ENCODE measurements at places on chromosomes 4 and X.

- no peak for DNase-seq
Observed at GRCh38 chr4:92182736-92183407, 120.9 kb upstream of the GRID2 start.

DNA sequence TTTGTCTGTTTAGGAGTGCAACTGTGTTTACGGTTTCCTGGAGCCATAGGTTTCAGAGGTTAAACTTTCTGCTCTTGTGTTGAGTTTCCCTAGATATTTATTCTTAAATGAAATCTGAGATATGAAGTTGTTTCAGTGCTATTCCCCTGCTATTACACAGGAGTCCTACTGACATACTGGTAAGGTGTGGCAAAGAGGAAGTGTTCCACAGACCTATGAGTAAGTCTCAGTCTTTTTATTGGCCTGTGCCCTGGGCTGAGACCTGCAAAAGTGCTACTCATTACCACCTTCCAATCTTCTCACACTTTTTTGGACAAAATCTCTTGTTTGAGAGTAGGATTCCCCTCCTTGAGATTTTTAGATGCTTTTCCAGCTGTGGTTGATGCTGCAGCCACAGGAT lies 35.6 kb upstream of the MAGEA8 start:
- DNase-seq, result no peak

DNA sequence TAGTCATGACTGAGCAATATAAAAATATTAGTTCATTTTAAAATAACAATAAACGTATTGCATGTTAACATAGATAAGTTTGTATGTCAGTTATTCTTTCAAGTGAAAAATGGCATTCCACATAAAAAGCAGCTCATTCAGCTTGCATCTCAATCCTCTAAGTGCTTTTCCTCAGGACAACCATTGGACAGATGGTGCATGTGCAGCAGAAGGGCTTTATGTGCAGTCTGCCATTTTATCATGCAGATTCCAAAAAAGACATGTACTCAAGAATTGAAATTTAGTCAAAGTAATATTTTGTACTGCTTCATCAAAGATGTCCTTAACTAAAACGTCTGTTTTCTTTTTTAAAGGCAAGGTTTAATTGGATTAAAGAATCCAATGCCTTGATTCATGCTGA lies 93.4 kb downstream of the RS1 start:
- DNase-seq, result no peak

GRCh38 chrX:107290019-107290418 lies 83.6 kb downstream of the DNAAF6 start:
- no peak for DNase-seq

DNA sequence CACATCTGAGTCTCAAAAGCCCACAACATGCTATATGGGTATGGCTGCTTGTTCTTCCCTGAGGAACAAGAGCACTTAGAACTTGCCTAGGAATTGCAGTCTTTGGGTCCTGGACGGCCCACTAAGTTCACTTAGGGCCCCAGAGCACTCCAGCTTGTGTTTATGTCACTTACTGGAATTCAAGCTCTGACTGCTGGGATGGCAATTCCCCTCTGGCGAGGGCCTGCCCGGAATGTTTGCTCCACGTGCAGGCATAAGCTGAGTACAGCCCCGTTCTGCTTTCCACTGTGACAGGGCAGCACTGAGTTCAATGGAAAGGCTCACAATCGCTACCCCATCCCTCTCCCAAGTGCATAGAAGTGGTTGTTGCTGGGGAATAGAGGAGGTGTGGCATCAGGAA lies 25.9 kb upstream of the RASSF6 start:
- DNase-seq, result no peak

DNA sequence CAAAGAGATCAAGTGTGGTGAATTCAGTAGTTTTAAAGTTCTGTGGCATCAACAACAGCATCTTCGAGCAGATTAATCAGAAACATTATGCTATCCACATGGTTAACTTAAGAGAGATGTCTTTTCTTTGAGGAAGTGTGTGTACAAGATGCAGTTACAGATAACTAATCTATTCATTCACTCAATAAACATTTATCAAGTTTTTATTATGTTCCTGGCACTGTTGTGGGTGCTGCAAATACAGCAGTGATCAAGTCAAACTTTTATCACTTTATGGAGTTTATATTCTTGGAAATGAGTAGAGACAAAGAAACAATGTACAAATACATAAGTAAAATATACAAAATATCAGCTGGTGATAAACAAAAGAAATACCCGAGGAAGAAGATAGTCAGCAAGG lies 66.4 kb downstream of the ATOH1 start:
- no peak for DNase-seq

DNA sequence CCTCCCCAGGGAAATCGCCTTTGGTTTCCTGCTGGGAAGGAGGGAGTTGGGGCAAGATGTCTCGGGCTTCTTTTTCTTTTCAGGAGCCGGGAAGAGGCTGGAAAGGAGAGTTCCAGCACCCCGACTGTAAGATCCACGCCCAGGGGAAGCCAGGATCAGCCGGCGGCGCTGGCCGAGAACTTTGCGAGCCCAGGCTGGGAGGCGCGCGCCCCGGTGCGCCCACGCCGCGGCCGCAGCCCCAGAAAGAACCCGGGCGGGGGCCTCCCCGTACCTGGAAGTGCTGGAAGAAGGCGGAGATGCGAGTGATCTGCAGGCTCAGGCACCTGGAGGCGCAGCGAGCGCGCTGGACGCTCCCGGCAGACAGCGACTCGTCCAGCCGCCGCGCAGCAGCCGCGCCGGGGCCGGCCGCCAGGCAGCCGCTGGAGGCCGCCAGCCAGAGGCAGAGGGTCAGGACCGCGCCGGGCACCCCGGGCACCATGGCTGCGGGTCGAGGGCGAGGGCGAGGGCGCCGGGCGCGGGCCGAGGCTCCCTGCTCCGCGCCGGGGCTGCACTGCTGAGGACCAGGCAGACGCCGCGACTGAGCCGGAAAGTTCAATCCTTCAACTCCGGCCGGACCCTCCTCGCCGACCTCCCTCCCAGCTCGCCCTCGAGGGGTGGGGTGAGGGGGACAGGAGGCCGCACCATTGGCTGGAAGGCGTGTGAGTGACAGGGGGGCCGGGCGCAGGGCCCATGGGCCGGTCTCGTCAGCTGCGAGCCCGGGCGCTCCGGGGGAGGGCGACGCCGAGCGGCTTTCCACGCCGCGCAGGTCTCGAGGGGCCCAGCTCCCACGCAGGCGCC lies at the start of gene ANOS1:
TSS of gene ANOS1 (minus strand) at position 579 of the 837 bp plus-strand sequence. CDS start at position 478, 101 bp downstream.
- no peak for DNase-seq
